ENCODE measurements at places on chromosomes 13 and 19. TPM values are rescaled to one million over a fixed set of nuclear protein-coding genes. Genes with fewer than 3 reads are reported as not detected.
A peak's percentile ranks its signal among the peaks of the same experiment; 100 is the strongest.

DNA sequence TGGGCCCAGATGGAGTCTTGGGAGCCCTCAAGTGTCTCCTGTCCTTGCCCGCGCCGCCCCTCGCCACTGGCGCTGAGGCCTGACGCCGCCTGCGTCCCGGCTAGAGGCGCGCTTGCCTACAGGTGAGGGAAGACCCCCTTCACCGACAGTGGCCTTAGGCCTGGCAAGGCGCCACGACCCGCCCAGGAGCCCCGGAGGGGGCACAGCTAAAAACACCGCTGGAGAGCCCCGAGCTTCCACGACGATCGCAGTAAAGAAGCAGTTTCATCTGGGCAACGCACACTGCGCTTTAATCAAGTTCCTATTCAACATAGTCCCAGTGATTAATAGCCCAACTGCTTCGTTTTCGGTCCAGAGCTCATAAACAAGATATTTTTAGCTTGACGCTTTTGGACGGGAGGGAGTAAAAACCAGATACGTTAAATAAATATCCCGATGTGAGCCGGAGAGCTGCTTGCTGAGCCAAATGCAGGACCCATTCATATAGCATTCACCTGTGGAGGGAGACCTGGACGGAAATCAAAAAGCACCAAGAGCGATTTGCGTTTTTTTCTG, 1.5 kb upstream of the CEBPA start:
- no peak for DNase-seq

DNA sequence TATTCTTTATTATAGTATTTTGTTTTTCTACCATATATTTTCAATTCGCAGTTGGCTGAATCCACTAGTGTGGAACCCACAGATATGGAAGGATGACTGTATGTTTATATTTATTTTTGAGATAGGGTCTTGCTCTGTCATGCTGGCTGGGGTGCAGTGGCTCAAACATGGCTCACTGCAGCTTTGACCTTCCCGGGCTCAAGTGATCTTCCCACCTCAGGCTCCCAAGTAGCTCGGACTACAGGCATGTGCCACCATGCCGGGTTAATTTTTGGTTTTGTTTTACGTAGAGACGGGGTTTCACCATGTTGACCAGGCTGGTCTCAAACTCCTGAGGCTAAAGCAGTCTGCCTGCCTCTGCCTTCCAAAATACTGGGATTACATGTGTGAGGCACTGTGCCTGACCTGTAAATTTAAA, 9.6 kb downstream of the SLC35E1 start:
- DNase-seq = no peak

GRCh38 chr13:112622375-112622774, 34.4 kb upstream of the TUBGCP3 start:
- DNase-seq = no peak

GRCh38 chr19:15453091-15453578, 3.4 kb upstream of the WIZ start:
- DNase-seq = no peak

ZNF234 gene
- 11.9 TPM for total RNA-seq

DNA sequence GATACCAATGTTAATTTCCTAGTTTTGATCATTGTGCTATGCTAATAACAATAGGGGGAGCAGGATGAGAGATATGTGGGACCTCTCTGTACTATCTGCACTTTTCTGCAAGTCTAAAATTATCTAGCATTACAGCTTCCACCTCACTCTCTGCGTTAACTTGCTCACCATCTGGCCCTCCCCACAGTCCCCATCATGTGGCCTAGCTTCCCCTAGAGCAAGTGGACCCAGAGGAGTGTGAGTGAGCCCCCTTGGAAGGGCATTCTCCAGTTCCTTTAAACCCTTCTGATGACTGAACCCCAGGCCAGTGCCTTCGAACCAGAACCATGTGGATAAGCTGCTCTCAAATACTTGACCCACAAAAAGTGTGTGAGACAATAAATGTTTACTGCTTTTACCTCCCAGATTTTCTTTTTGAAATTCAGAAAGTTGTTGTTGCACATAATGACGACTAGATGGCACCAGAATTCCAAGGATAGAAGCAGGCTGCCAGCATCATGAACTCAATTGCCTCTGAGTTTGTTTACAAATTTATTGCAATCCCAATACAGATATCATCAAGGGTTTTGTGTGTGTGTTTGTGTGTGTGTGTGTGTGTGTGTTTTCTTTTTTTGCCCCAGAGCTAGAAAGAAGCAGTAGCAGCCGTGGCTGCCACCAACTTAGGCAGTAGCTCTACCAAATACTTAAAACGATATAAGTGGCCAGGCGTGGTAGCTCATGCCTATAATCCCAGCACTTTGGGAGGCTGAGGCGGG, 49.0 kb upstream of the ZNF780A start:
- DNase-seq = peak; percentile 63

Data from IMR-90 (cell line).